ENCODE measurements at places on chromosomes 4 and X.

DNA sequence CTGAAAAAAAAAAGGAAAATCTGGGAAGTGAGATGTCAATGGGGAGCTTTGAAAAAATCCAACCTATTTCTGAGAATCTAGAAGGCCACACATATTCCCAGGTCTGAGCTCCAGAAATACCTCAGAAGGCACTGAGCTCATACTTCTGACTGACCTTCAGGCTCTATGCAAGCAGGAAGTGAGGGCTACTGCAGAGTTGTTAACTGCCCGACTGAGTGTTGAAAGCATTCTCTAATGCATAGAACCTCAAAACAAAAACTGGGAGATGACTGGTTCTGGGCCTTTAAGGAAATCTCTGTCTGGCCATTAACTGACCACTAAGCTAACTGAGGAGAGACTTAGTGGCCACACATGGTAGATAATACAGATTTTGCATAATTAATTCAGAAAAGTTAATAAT lies 7.6 kb upstream of the SPON2 start:
- no peak for DNase-seq

DNA sequence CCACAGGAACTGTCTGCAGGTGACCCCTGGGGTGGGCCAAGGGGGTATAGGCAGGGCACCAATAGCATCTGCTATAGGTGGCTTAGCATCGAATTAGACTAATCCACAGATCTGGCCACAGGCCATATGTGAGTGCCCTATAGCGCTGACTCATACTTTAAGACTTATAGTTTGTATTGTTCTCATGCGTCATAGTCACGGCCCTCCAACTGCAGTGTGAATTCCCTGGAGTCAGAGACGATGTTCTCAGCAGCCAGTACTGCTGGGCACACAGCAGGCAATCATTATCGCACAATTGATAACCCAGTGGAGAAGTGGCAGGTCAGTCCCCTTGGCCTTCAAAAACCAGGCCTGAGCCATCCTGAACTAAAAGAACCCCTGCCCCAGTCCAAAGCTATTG lies 58.1 kb downstream of the ADGRG2 start:
- DNase-seq, result no peak

DNA sequence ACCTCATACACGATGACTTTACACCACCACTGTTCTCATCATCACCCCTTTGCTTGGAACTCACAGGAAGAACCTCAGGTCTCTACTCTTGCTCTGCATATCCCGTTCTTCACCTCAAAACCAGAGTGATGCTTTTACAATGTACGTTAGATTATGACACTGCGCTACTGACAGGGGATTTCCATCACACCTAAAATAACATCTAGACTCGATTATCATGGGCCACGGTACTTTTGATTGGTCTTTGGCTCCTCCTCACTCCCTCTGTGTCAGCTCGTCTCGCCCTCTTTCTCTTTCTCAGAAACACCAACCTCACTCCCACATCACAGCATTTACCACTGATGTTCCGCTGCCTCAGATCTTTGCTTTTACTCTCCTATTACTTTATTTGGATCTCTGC lies 172.4 kb downstream of the TLL1 start:
- no peak for DNase-seq

DNA sequence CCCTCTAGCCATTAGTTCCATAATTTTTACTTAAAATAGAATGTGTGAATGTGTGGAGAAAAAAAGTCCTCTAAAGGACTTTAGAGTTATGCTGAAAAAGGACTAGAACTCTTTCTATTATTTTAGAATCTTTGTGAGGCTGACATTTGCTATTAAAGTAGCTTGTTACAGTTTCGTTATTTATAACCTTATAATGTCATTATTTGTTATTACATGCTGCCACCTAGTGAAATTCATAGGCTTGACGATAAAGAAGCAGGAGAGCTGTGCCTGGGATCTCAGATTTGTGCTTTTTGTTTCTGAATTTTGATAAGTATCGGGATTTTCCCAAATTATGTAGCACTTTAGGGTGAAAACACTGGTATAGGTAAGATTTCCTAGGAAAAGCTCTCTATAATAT lies 38.5 kb upstream of the TAPT1 start:
- DNase-seq, result no peak

- no peak for DNase-seq
Observed at GRCh38 chr4:23741681-23742191, 148.1 kb downstream of the PPARGC1A start.

- peak; percentile 0 for DNase-seq
Observed at GRCh38 chrX:86028681-86029080, 18.7 kb downstream of the CHM start.

- DNase-seq, result no peak
Observed at GRCh38 chr4:25443851-25444250, 66.8 kb downstream of the ANAPC4 start.

GRCh38 chr4:81747242-81747930 lies 275.7 kb upstream of the RASGEF1B start:
- DNase-seq, result no peak

GRCh38 chr4:181372014-181372413 lies 871.2 kb upstream of the TENM3 start:
- no peak for DNase-seq

GRCh38 chrX:139734996-139735395 lies 27.0 kb upstream of the MCF2 start:
- no peak for DNase-seq

GRCh38 chrX:106802063-106802387 lies 448 bp upstream of the TBC1D8B start:
- no peak for DNase-seq

DNA sequence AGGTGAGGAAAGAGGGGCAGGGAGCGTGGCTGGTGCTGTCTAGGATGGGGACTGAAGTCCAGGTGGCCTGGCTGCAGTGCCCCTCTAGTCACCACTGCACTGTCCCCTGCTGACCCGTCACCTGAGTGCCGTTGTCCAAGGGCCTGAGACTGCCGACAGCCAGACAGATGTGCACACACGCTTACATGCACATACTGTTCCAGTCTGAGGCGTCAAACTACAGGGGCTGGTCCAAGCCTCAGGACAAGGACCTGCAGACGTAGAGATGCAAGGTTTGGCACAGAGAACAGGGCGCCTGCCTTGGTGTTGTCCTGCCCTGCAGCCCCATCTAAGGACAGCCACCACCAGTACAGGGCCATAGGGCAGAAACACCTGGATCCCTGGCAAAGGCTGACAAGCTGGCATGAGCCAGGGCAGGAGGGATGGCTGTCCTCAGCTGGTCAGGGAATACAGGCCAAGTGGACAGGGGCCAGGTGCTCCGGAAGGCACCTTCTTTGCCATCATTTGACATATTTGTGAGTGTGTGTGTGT lies 1.7 kb downstream of the SLC2A9 start:
- no peak for DNase-seq

DNA sequence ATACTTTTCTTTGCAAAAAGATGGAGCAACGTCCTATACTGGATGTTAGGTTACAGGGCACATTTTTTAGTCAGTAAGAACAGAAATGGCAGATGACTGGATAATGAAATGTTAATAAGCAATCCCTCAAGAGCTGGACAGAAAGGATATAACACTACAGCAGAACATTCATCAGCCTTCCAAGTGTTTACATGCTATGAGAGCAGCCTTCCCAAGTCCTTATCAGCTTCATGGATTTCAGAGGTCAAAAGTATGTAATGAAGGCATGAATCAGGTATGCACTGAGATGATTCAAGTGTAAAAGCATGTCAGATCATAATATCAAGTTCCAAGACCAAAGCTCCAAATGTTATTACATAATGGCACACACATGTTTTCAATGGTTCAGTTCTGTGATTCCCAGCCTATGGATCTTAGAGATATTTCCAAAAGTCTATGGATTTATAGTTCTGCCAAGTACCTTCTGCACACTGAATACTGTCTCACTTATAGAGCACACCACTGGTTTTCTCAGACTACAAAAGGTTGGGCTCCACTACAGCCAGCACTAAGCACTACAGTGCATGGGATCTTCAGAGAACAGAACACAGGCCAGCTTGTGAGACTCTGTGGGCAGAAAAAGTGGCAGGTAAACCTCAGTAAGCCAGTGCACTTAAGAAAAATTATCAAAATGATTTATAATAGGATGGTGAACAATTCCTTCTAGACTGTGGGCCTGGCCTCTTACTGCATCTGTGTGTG lies 49.2 kb downstream of the GPC4 start:
- DNase-seq, result no peak

GRCh38 chr4:125397226-125397625 lies 82.5 kb downstream of the FAT4 start:
- no peak for DNase-seq

- DNase-seq, result no peak
Observed at GRCh38 chrX:48507246-48507645, 1.5 kb upstream of the PORCN start.

DNA sequence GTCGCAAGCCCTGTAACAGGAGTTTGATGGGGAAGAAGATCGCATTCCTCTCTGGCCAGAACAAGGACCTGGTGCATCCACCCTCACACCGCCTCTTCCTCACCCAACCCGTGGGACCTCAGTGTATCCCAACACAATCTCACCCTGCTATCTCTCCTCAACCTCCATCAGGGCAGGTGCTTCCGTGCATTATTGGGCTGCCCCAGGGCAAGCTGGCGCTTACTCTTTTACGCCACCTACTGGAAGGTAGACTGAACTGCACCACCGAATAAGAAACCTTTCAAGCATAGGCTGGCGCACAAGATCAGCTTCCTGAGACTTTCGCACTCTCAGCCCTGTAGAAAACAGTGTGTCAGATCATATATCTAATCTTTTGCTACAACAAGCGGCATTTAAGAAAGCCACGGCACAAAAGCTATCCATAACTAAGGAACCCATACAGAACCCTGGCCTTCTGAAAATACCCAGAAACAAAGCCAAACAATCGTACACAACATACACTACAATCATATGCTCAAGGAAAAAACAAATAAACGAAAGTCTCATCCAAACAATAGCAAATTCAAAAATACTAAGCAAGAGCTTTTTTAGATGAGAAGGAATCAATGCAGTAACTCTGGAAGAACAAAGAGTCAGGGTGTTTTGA lies 209.3 kb downstream of the UGT8 start:
- DNase-seq, result no peak

DNA sequence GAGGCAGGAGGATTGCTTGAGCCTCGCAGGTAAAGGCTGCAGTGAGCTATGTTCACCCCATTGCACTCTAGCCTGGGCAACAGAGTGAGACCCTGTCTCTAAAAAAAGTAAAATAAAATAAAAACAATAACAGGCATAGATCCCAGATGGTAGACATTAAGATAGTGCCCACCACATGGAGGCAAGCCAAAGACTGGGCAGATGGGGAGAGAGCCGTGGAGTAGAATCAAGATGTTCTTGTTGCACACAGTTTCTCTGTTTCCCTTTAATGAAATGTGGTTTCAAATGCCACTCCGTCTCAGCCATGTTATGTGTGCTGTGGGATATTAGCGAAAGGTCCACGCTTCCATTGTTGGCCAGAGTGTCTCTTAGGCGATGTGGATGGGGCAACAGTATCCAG lies 63.8 kb upstream of the TBL1X start:
- DNase-seq, result no peak

DNA sequence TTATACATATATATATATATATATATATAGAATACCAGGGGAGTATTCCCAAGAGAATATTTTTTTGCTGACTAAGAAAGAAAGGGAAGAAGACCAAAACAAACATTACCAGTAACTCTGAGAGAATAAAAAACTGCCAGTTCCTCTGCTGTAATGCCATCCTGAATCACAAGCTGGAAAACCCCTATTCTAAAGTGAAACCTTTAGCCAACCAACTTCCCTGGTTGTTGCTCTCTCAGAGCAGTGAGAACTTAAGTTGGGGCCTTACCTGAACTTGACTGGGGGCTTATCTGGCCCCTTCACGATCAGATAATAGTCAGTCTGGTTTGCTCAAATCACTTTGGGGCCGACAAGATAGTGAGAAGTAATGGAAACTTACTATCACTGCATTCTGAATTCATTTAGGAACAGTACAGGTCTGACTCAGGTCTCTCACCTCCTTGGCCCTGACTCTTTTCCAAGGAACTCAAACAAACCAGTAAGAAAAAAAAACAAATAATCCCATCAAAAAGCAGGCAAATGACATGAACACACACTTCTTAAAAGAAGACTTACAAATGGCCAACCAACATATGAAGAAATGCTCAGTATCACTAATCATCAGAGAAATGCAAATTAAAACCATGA lies 62.5 kb downstream of the CD40LG start:
- no peak for DNase-seq

GRCh38 chr4:73258436-73258685 lies 237 bp downstream of the ANKRD17 start:
- DNase-seq, result no peak

- DNase-seq, result peak; percentile 76
Observed at GRCh38 chr4:179595671-179596410, 2153.6 kb upstream of the AGA start.

DNA sequence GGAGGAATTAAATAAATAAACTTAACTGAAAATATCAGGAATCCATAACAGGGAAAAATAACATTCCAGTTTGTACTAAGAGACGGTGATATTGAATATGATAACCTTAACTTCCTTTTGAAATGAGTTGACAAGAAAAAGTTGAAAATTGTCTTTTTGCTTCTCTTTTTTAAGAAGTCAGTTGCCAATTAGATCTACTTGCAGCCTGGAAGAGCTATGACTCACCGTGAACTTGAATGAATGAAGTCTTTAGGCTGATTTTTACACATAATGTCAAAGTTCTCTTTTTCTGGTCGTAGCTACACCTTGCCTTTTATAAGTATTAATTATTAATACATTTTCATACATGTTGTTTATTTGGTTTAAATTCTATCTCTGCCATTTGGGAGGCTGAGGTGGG lies 94.4 kb upstream of the HPGD start:
- no peak for DNase-seq

GRCh38 chrX:145816601-145817315 lies 871 bp upstream of the SLITRK2 start:
- no peak for DNase-seq

- DNase-seq, result no peak
Observed at GRCh38 chrX:373641-374471, 12.9 kb downstream of the PPP2R3B start.

DNA sequence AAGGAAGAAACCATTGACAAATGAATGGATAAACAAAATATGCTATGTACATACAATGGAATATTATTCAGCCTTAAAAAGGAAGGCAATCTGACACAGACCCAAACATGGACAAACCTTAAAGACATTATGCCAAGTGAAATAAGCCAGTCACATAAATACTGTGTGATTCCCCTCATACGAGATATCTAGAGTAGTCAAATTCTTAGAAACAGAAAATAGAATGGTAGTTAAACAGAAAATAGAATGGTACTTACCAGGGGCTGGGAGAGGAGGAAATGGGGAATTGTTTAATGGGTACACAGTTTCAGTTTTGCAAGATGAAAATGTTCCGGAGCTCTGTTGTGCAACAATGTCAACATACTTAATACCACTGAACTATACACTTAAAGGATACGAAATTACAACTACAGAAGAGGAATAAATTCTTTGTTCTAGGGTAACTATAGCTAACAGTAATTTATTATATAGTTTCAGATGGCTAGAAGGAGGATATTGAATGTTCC lies 47.8 kb upstream of the DUSP21 start:
- no peak for DNase-seq

DNA sequence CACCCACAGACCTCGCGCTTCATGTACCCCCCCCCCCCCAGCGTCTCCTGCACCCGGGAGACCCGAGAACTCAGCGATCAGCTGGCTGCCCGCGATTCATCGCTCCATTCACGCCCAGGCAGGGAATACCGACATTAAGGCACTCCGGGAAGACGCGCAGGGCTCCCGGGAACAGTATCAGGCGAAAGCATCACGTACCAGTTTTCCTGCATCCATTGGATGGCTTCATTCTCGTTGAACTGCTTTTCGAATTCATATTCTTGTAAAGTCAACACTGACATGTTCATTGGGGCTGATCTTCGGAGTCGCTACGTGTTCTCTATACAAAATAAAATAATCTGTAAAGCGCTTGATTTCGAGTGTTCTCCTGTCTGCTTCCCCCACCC lies 373 bp downstream of the ELOVL6 start:
- no peak for DNase-seq

- DNase-seq, result no peak
Observed at GRCh38 chrX:22196149-22196548, 76.6 kb upstream of the CBLL2 start.

All from AG04450 (cell line).